IPS DF 6.9 (cell line): ENCODE measurements at places on chromosomes 7 and 10.

DNA sequence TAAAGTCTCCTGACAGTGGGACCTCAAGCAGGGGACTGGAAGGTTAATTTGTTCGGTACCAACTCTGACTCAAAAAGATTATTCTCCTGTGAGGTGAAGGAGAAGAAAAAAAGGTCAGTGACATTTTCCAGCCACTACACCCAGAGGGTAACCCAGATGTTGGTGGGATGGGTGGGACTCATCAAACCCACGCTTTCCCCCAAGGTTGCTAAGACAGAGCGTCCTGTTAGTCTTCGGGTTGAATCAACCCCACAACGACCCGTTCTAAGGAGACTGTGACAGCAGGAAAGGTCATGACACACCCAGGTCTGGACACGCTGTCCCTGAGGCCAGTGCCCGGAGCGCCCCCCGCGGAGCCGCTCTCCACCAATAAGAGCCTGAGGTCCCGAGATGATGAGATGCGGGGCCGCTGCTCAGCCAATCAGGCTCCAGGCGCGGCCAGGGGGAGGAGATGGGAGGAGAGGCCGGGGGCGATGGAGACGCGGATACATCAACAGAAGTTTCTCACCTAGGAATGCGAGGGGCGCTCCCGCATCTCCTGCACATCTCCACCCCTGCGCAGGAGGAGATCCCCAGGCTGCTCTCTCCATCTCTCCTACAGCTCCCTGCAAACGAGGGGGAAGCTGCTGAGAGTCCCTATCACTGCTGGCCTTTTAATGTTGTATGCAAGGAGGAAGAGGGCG, at the start of gene WNT16:
Gene WNT16 (plus strand): TSS at position 493 of the 683 bp plus-strand sequence. CDS start 293 bp downstream, outside the sequence.
- DNase-seq: no peak

GRCh38 chr10:24726626-24727025, 2.9 kb upstream of the ARHGAP21 start:
- DNase-seq: no peak

DNA sequence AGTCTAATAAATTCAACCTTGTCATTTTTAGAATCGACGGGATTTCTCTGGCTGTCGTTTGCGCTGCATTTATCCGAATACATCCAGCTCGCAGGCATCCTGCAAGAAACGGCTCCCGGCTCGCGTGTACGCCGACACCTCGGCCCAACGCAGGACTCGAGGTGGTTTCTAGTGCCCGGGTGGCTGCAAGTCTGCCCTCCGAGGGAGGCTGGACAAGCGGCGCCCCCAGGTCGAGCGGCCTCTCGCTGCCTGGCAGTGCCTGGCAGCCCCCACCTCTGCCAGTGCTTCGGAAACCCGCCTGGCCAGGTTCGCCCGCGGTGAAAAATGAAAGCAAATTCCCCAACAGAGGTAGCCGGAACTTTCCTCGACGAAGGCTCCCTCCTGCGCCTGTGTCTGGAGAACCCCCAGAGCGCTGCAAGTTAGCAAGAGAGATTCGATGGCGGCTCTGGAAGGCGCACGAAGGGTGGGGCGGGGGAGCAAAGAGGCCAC, 5.7 kb upstream of the ZNF503 start:
- DNase-seq: no peak

DNA sequence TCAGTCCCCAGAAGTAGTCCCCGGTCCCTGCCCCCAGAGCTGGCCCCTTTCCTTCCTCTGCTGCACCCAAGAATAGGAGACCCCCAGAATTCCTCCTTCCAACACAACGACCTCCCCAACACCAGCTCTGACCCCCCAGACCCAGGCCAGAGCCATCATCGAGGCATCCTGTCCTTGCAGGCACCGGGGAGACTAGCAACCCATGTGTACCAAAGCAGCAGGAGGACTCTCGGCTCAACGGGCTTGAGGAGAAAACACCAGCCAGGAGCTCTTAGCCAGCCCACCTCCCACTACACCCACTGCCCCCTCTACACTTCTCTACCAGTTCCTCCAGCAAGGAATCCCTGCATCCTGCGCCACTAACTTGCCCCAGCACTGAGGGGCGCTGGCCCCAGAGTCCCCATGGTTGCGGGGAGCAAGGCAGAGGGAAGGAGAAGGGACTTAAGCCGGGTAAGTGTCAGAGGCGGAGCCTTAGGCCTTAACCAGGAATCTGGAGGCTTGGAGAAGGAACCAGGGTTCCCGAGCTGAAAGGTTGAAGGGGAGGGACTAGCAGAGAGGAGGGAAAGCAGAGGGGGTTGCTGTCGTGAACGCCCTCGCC, 3.9 kb downstream of the GRID1 start:
- no peak for DNase-seq

DNA sequence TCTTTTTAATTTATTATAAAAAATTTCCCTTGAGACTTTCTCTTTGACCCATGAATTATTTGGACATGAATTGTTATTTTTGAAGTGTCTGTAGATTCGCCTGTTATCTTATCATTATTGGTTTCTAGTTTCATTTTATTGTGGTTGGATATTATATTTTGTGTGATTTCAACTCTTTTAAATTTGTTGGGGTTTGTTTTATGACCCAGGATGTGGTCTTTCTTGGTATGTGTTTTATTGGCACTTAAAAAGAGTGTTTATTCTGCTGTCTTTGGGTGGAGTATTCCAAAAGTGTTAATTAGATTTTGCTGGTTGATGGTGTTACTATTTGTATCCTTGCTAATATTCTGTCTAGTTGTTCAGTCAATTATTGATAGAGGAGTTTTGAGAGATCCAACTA, 50.5 kb upstream of the GPR141 start:
- DNase-seq: no peak

DNA sequence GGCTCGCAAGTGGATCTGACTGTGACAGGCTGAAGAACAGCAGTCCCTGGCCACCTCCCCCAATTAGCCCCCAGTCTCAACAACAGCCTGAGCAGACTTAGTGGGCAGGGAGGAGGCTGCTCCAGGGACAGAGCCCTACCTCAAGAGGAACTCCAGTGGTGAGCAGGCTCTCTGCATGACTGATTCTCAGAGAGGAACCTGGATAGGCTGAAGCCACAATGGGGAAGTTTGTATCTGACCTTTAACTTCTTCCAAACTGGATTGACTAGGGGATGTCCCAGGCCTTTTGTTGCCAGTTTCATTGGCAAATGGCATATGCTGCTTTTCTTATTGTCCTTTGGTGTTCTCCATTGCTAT, 93.0 kb downstream of the ARHGAP22 start:
- DNase-seq: no peak

DNA sequence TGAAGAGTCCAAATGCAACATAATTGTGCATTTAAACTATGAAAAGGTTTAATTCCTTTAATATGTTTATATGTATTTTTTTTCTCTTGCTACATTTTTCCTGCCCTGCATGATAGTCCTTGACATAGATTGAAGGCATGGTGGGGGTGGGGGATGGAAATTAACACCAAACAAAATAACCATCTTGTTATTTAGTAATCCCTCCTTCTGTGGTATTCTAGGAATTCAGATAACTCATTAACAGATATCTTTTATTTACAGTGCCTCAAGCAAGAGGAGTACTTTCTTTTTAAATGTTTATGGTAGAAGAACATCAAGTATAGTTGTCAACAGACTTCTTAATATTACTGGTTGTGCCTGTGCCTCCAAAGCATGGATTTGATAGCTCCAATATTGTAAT, 337.6 kb upstream of the SEMA3A start:
- no peak for DNase-seq

DNA sequence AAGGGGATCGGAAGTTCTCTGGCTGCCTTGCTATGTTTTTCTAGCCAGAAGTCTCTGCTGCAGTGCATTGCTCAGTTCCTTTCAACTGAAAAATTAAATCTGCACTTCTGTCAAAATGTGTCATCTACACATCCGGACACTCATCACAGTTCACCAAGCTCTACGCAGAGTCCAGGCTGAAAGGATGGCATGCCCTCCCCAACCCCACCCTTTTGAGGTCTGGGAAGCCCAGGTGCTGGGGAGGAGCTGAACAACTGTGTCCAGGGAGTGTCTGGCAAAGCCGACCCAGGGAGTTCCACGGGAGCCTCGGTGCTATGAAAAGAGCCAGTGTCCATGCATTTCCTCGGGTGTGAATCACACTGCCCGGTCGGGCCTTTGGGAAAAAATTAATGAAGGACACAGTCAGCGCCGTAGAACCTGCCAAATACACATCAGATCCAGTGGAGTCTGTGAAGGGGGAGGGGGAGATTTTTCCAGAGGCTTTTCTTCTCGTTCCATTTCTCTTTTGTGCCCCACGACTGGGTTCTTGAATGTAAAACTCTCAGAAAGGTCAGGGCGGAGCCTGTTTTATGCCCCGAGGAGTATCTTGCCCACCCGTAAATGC, 757 bp upstream of the PALS2 start:
- no peak for DNase-seq

- no peak for DNase-seq
Measured at GRCh38 chr10:114283091-114283490, 44.0 kb downstream of the VWA2 start.
